Stimulated activated naive CD4-positive, alpha-beta T cell treated with Interleukin-2 at 50 U/mL for 16 hours (primary cell): ENCODE measurements at places on chromosomes 6 and 20.

DNA sequence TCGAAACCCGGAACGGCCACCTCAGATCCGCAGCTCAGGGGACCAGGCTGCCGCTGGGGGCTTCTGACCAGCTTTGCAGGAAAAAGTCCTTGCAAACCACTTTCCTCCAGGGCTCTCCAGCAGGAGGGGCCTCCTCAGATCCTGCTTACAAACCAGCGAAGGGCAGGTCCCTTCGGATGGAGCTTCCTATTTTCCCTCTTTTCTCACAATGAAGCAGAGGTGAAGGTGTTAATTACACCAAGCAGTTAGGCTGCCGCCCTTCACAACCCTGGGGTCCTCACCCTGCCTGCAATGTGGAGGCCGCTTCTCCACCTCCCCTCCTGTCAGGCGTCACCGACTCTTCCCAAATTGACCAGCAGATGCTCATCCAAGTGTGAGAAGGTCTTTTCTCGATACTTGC lies 5.7 kb downstream of the ARHGAP40 start:
- no peak for DNase-seq

- no peak for DNase-seq
These were observed 209.2 kb downstream of the ANKRD60 start for GRCh38 chr20:58019027-58019849.

- DNase-seq = no peak
These were observed 139.9 kb downstream of the MOXD1 start for GRCh38 chr6:132261354-132261753.

DNA sequence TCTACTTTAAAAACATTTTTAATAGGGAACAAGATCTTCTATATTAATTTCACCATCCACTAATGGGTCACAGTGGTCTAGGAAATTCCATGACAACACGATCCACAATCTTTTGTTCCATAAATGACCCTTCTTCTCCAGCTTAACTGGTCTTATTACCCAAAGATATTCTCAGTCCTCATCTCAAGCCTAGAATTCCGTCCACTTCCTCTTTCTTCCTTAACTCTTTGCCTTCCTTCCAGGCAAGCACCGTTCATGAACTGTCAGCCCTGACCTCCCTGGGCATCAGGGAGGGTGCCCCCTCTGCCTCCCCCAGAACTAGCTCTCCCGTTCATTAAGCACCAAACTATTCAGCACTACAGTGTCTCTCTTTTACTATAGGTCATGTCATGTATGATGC lies 8.0 kb downstream of the SAYSD1 start:
- no peak for DNase-seq

DNA sequence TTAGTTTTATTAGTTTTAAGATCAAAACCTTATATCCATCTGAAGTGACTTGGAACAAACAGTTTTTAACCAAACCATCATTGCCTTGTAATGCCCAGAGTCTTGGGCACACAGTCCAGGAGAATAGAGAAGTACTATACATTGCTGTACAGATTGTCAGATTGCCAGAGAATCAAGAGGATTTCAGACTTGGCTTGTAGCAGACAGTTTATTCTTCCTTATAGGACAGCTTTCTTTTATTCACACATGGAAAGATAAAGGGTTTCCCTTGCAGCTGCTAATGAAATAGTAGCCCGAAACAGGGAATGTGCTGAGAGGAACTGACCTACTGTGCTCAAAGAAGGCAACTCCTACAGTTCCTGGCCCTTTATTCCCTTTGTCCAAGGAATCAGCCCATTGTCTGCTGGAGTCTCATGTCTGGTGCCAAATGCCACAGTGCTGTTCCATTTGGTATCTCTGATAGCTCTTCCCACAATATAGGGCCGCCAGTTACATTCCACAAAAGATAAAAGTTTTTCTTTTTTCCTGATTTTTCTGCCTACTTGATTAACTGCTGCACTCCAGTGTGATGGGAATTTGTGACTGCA lies 30.6 kb downstream of the DCBLD1 start:
- DNase-seq = no peak

DNA sequence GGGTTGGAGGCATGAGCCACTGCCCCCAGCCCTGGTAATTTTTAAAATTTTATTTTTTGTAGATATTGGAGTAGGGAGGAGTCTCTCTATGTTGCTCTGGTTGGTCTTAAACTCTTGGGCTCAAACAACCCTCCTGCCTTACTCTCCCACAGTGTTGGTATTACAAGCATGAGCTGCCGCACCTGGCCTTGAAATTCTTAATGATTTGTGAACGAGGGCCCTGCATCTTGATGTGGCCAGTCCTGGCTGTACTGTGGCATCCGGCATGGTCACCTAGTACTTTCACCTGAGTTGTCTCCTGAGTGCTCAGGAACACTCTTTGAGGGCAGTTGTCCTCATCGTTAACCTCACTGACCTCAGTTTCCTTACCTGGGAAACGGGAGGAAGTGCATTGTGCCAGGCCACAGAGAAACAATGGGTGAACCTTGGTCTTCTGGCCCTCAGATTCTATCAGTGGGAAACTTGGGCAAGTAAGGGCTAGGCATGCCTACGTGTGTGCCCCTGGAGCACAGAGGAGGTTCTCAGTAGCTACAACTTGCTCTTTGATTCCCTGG lies 19.5 kb downstream of the CEBPB start:
- DNase-seq = no peak

DNA sequence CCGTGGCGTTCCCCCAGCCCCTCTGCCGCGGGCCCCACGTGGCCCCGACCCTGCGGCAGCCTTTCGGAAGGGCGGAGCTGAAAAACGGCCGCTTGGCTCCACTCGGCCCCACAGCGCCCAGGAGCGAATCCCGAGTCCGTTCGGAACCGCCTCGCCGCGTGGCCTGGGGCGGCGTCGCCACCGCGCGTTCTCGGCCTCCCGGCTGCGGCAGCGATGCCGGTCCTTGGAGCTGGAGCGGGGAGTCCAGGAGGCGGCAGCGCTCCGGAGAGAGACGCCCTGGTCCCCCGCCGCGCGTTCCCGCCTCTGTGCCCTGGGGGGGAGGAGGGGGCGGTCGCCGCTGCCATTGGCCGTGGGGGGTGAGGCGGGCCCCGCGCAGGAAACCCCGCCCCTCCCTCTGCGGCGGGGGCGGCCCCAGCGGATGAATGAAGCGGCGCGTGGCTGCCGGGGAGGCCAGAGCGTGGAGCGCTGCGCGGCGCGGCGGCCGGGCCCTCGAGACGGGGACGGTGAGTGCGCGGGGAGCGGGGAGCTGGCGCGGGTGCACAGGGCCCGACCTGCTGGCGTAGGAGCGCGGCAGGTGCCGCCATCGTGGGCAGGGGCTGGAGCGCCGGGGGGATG lies at the start of gene SLCO4A1:
TSS of gene SLCO4A1 (plus strand) at position 453 of the 615 bp plus-strand sequence. CDS start 13,952 bp downstream, outside the sequence.
- peak; percentile 82 for DNase-seq

- no peak for DNase-seq
These were observed 76.1 kb downstream of the YTHDF1 start for GRCh38 chr20:63139837-63140236.

DNA sequence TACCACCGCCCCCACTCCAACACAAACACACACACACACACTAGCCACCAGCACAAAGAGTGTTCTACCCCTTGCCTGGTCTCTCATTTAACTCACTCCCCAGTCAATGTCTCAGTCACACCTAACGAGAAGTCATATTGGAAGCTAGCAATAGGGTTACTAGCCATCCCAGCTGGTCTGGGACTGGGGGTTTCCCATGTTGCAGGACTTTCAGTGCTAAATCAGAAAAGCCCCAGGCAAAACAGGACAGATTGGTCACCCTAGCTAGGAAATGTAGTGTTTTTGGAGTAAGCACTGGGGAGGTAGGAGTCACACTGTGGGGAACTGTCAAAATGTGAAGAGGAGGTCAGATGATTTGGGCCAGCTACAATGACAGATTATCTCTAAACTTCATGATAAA lies 158.1 kb downstream of the UNC5CL start:
- DNase-seq = no peak

- no peak for DNase-seq
These were observed 280.3 kb upstream of the SYNCRIP start for GRCh38 chr6:85923013-85923430.

- DNase-seq = no peak
These were observed 374.3 kb downstream of the LAMA2 start for GRCh38 chr6:129257196-129257595.

- no peak for DNase-seq
These were observed 147.0 kb downstream of the MYB start for GRCh38 chr6:135328136-135328535.
